H1 (cell line): ENCODE measurements at places on chromosomes 2 and 18.

GRCh38 chr18:63109802-63110201, 209.8 kb downstream of the BCL2 start:
- DNase-seq = no peak

DNA sequence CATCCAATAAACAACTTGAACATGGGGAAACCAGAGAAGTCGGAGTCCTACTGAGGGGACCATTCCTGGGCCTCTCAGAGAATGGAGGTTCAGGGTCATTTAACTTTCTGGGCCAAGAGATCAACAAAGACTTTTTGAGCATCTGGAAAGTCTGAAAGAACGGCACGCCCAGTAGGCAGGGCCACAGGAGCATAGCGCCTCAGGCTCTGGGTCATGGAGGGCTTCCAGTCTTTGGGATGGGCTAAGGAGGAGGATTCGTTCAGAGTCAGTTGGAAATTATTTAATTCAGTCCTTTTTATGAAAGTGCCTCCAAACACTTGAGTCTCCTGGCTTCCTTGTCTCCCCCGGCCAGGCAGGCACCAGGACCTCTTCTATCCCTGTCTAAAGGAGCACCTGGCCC, 101.1 kb upstream of the GLI2 start:
- no peak for DNase-seq

- DNase-seq = no peak
Observed at GRCh38 chr2:142892715-142893114, 15.3 kb downstream of the KYNU start.

DNA sequence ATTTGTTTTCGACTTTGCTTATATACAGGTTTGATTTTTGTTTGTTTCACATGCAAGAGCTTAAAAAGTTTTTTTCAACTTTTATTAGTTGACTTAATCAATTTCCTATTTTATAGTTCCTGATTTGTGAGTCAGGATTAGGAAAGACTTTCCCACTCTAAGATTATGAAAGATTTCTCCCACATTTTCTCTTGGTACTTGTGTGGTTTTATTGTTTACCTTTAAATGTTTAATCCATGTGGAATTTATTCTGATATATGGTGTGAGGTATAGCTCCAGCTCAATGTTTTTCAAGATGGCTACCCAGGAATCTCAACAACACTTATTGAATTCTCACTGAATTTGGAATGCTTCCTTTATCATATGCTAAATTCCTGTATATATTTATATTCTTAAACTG, 117.8 kb upstream of the LGALSL start:
- no peak for DNase-seq

DNA sequence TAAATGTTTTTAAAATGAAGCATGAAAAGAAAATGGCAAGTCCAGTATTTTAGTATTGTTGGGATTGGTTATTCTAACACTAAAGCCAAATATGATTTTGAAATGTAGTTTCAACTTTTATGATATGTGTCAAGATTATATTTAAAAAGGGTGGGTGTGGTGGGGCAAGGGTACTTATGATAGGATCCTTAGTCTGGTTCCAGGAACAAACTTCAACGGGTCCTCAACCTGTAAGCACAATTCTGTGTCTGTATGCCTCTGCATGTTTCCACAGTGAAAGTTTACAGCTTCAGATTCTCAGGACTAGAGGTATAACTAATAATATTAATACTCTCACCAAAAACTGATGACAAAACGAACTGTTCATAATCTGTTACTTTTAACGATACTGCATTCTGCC, 5.8 kb downstream of the USP34 start:
- no peak for DNase-seq

DNA sequence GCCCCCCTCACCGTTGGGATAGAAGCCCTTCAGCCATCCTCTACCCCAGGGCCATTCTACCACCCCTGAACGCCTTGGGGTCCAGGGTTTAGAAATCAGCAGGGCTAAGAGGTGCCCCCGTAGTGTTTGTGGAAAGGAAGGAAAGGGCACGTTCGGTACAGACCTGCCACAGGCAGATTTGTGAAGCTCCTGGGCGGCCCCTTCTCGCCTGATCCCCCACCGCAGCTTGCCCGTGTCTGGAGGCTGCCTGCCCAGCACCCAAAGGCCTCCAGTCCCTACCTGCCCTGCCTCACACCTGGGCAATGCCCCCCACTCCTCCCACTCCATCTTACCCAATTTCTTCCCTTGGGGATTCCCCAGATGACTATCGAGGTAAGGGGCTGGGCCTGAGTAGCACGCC, 21.2 kb downstream of the ATP6V1C2 start:
- DNase-seq = no peak

DNA sequence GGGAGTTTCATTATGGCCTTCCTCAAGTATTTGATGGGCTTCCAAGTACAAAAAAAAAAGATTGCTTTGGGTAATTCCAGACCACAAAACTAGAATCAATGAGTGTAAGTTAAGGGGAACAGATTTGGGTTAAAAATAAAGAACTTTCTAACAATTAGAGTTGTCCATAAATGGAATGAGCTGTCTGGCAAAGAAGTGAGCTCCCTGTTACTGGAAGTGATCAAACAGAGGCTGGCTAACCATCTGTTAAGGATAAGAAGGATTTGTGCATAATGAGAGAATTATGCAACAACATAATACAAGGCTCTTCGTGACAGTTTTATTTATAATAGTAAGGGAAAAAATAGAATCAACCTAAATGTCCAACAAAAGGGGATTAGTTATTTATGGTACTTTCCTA, 44.6 kb upstream of the ACVR1 start:
- no peak for DNase-seq

DNA sequence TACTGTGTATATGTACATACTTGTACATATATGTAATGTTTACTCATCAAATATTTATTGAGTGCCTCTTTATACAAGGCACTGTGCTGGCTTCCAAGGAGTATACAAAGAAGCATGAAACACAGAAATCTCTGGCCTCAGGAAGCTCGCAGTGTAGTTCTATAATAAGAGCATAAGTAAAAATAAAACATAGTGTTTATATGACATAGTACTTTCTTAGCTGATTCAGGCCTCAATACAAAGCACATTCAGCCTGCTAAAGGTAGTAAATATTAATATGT, 13.9 kb downstream of the STAMBP start:
- DNase-seq = no peak

GRCh38 chr2:191065785-191066184, 51.8 kb upstream of the STAT1 start:
- no peak for DNase-seq

GRCh38 chr2:58812771-58813344, 571.7 kb upstream of the FANCL start:
- DNase-seq = no peak

- no peak for DNase-seq
Observed at GRCh38 chr2:85053802-85054201, 79.4 kb upstream of the TCF7L1 start.

- DNase-seq = no peak
Observed at GRCh38 chr2:149587950-149588487, 444 bp upstream of the MMADHC start.

GRCh38 chr2:213980883-213981282, 430.0 kb upstream of the VWC2L start:
- no peak for DNase-seq
